ENCODE measurements at places on chromosomes 1 and 21.

DNA sequence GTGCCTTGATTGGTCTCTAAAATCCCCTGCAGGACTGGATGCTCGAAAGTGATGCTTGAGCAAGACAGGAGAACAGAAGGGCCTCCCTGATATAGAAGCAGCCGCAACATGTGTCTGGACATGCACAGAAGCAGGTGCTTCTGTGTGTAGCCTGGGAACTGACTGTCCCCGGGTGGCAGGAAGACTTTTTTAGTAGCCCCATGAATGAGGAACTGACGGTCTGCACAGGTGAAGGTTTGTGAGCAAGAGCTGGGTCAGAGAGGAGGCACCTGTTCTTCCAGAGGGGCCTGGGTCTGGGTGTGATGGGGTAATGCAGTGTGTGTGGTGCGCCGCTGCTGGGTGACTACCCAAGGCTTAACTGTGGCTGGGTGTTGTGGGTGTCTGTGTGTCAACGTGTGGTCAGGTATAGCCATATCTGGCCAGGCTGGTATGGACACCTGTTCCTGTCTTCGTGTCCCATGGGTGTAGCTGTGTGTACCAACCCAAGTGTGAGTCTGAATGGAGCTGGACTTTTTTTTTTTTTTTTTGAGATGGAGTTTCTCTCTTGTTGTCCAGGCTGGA is 39.1 kb upstream of the FOXO6 start:
- no peak for DNase-seq

GRCh38 chr1:48859456-48859855 is 82.8 kb upstream of the BEND5 start:
- DNase-seq = no peak

- DNase-seq = no peak
Observed at GRCh38 chr1:163877016-163877415, 555.3 kb downstream of the NUF2 start.

- DNase-seq = no peak
Observed at GRCh38 chr21:38780879-38781278, 24.9 kb upstream of the ETS2 start.

- no peak for DNase-seq
Observed at GRCh38 chr1:53075206-53075605, 13.2 kb downstream of the PODN start.

DNA sequence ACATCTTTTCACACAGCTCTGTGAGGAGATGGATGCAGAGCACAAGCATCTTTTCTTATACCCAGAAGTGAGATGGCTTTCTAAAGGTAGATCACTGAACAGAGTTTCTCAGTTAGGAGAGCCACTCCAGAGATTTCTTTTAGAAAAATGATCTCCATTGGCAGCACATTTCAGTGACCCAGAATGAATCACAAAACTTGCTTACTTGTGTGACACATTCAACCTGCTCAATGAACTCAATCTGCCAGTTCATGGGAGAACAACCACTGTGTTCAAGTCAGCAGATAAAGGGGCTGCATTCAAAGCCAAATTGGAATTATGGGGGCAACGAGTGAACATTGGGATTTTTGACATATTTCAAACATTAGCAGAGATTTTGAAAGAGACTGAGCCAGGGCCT is 78.3 kb downstream of the UCHL5 start:
- DNase-seq = no peak

DNA sequence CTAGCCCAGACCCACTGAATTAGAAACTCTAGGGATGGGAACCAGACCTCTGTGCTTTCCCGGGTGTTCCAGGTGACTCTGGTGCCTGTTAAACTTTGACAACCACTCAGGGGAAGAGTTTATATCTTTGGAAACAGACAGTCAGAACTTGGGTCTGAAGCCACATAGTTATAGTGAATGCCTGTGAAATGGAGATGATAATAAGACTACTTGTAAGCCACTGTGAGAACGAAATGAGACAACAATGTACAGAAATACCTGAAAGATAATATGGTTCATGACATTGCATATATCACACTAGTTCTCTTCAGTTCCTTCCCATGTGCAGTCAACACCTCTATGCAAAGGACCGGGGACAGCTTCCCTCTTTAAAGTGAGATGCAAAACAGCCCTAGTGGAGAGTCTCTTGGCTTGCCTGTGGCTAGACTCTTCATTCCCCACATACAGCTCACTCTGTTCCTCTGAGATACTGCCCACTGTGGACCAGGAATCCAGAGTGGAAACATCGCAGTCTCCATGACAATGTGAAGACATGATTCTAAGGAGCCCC is 287.5 kb downstream of the ASTN1 start:
- no peak for DNase-seq

- no peak for DNase-seq
Observed at GRCh38 chr1:56715156-56715555, 70.0 kb downstream of the PRKAA2 start.

- no peak for DNase-seq
Observed at GRCh38 chr1:228171221-228171891, 5.8 kb downstream of the IBA57 start.

GRCh38 chr1:44678626-44679025 is 4.1 kb downstream of the ARMH1 start:
- no peak for DNase-seq

GRCh38 chr1:66013371-66013770 is 220.7 kb downstream of the PDE4B start:
- DNase-seq = no peak

- no peak for DNase-seq
Observed at GRCh38 chr1:235074523-235075047, 54.1 kb downstream of the TOMM20 start.

- no peak for DNase-seq
Observed at GRCh38 chr21:26199456-26199855, 28.9 kb upstream of the APP start.

DNA sequence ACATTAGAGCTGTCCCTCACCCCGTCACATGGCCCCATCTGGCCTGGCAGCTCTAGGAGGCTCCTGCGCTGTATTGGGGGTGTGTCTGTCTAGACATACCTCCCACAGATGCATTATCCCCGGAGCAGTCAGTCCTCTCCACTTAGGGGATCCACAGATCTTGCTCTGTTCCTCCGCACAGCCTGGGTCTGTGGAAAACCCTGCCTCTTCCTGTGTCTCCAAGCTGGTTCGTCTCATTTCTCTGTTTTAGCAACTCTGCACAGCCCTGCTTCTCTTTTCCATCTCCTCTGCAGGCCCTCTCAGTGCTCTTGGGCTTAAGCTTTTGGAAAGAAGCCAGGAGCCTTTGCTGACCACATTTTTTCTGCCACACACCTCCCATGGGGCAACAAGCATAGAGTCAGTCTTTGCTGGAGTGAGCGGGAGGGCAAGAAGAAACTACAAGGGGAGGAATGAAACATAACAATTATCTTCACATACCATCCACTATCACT is 241.5 kb downstream of the FOXD2 start:
- DNase-seq = no peak

DNA sequence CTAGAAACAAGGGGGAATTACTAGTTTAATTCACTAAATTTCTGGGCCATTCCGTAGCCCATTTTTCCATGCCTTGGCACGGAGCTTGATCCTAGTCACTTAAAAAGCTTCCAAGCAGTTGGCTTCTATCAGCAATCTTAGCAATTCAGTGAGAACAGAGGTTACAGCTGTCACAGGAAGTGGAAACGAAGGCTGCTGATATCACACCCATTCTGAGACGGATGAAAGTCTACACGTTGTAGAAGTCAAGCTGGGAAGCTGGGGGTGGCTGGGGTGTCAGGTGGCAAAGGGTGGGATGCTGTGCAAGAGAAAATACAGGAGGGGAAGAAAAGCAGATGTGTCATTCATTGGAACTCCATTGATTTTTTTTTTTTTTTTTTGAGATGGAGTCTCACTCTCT is 11.8 kb upstream of the STMN1 start:
- DNase-seq = no peak

DNA sequence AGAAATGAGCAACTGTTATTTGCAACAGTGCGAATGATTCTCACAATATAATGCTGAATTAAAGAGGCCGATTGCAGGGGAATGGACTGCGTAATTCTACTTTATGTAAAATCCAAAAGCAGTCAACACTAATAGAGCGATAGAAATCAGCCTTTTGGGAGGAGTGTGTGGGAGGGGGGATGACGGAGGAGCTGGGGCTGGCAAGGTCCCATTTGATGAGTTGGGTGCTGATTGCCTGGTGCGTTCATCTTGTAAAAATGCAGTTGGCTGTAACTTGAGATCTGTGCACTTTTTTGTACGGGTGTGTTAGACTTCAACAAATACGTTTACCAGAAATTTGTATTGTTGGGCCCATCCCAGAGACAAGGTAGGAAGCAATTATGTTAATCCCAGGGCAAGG is 20.7 kb downstream of the TNFRSF8 start:
- no peak for DNase-seq

DNA sequence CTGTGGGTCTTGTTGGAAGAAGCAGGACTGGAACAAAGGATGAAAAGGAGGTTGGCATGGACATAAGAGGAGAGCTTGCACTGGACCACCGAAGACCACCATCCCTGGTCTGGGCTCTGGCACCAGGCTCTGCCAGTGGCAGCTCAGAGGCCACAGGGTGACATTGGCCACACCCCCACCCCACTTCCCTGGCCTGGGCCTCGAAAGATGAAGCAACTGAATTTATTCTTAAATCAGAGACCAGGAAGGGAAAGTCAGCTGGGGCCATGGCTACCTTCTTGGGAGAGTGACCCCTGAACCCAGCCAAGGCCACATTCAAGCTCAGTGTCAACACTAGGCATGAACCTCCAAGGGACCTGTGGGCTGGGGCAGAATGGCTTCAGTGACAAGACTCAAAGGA is 4.0 kb downstream of the KLHDC7A start:
- DNase-seq = no peak

DNA sequence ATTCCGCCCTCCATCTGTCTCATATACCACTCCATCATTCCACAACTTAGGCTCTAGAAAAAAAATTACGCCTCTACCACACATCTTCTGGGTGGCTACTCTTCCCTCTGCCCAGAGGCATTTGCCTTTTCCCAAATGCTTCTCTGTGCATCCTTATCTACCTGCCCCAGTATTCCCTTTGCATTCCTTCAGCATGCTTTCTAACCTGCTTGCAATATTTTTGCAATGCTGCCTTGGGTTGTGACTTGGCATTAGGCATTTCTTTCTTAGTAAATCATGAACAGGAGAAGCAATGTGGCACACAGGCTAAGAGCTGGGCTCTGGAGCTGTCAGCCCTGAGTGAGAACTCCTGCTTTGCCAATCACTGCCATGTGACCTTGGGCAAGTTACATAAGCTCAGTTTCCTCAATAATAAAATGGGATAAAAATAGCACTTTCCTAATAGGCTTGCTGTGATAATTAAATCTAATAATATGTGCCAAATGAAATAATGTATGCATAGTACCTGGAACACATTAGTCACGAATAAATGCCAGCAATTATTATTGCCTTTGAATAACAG is 276.0 kb downstream of the ASTN1 start:
- DNase-seq = no peak

- DNase-seq = no peak
Observed at GRCh38 chr1:20486457-20487235, 636 bp upstream of the CAMK2N1 start.

DNA sequence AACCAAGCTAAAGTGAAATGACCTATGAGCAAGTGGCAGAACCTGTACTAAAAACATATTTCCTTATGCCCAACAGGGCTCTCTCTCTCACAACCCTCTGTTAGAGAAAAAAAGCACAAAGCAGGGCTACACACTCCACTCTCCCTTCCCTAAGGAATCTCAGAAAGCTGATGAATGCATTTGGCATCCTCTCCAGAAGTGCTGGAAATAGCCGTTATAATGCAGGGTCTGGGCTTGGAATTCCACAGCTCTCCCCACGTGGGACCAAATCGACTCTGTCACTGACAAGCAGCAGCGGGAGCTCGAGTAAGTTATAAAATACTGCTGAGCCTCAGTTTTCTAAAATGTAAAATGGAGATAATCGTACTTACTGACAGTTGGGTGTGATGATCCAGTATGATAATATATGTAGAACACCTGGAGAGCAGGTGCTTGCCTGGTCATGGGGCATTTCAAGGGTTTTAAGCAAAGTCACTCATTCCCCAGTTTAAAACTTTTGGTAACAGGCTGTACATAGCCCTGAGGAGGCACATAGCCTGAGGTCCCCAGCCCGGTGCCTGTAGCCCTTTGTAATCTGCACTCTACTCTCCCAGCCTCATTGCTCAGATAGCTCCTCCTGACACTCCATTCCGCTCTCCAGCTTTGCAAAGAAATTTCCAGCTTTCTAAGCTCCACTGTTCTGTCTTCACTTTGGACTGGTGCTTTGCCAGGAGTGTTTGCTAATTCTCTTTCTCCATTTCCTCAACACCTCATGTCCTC is 175.6 kb upstream of the DAB1 start:
- DNase-seq = no peak

DNA sequence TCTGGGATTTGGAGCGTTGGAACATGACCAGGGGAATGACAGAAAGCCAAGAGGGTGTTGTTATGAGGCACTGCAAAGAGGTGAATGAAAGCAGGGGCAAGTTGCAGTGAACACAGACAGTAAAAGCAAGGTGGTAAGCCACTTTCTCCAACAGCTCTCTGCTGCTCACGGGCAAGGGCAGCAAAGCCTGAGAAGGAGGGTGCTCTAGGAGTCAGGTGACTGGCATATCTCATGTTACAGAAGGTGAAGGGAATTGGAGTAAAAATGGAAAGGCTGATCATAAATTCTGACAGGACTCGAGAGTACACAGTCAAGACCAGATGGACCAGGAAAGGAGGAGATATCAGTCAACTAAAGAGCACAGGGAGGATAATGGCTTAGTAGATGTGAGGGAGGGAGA is 14.5 kb downstream of the VAV3 start:
- DNase-seq = no peak

DNA sequence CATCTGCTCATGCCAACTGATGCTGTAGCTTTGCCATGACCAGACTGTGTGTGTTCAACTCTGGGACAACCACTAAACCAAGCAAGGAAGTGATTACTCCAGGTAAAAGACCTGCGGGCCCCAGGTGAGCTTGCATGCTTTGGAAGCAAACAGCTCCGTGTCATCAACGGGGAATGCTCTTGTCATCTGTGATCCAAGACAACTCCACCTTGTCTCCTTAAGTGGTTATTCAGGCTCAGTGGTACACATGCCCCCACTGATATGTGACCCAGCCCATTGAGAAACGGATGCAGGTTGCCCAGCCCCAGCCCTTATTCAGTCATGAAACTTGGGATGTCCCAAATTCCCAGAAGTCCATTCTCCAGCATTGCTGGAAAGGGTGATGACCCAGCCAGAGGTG is 89.0 kb downstream of the TIAM1 start:
- DNase-seq = no peak

DNA sequence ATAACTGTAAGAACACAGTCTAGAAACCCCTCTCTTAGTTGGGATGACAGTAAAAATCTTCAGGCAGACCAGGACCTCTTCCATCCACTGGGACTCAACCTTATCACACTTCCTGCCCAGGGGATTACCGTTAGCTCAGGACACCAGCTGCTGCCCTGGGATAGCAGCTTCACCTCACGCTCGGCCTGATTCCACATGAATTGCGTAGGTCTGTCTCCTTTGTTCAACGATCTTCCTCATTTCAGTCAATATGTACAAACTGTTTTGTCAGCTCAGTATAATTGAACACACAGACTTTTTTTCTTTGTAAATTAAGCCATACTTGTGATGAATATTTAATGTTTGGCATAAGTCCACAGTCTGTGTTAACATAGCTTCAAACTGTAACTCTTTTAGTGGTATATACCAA is 290.4 kb downstream of the GRIK1 start:
- DNase-seq = no peak

All from activated CD4-positive, CD25-positive, alpha-beta regulatory T cell (primary cell).